ENCODE measurements at places on chromosomes 13 and 19.

- DNase-seq, result no peak
Measured at GRCh38 chr19:16330368-16330801, 5.8 kb downstream of the KLF2 start.

GRCh38 chr13:106595625-106596024, 27.7 kb upstream of the ARGLU1 start:
- no peak for DNase-seq

DNA sequence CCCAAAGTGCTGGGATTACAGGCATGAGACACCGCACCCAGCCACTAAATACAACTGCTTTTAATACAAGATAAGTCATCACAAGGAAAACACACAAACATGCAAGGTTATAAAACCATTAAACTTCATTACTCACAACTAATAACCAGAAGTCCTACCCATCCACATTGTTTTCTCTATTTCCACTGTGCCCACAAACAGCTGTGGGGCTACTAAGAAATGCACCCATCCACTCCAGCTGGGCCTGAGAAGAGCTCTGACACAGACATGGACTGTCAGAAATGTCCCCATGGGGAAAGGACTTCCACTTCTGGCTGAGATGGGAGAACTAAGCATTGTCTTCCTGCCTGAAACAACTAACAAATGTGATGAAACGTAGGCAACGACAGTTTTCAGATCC, 17.2 kb downstream of the SAFB2 start:
- no peak for DNase-seq

GRCh38 chr13:32001154-32001768, 30.3 kb upstream of the FRY start:
- DNase-seq, result no peak

GRCh38 chr13:44218501-44219240, 155.0 kb upstream of the SERP2 start:
- DNase-seq, result no peak

- no peak for DNase-seq
Measured at GRCh38 chr19:13073263-13073662, 29.4 kb downstream of the LYL1 start.

- no peak for DNase-seq
Measured at GRCh38 chr19:11047866-11048265, 41.4 kb upstream of the LDLR start.

GRCh38 chr19:12578641-12579040, 27.4 kb upstream of the ZNF564 start:
- DNase-seq, result no peak

GRCh38 chr13:97403893-97404750, 29.8 kb upstream of the RAP2A start:
- no peak for DNase-seq

- no peak for DNase-seq
Measured at GRCh38 chr19:19207637-19208572, 3.9 kb upstream of the NCAN start.

GRCh38 chr19:49342291-49342721, 7.1 kb downstream of the CD37 start:
- no peak for DNase-seq

GRCh38 chr13:114081761-114082681, 50.4 kb downstream of the RASA3 start:
- no peak for DNase-seq

GRCh38 chr19:18993115-18993514, 40.2 kb downstream of the SUGP2 start:
- no peak for DNase-seq

GRCh38 chr19:19276851-19277250, 3.8 kb upstream of the TM6SF2 start:
- DNase-seq, result no peak

- no peak for DNase-seq
Measured at GRCh38 chr13:77536358-77536757, 852 bp downstream of the SCEL start.

DNA sequence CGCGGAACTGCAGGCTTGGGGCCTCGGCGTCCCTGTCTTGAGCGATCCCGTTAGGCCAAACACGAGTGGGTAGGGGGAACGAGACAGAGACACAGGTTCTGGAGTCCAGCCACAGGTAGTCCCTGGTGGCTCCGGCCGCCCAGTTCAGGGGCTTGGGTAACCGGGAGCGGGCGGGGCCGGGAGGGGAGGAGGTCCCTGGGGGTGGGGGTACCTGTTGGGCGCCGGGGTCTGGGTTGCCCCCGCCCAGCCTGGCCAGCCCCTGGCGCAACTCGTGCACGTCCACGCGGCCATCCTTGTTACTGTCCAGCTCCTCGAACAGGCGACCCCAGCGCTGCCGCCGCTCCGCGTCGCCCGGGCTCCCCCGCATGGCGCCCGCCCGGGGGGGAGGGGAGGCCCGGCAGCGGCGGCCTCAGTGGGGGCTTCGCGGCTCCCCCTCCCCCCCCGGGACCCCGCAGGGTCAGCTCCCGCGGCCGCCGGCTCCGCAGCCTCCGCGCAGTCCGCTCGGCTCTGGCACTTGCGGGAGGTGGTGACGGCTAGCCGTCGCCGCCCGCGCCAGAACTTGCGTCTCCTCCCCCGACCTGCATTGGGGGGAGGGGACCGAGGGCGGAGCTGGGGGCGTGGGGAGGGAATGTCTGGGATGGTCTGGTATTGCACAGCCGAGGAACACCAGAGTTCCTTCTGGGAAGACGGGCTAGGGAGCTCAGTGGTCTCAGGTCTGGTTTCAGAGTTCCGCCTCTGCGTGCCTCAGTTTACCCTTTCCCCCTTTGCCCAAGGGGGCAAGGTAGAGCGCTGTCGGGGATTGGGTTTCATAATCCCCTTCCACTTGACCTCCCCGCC, at the start of gene SLC25A23:
Gene SLC25A23 (minus strand): TSS at position 531 of the 837 bp plus-strand sequence. CDS start 164 bp downstream, at position 367.
- DNase-seq, result no peak

GRCh38 chr13:98452851-98453843, 123.8 kb downstream of the STK24 start:
- DNase-seq, result peak; percentile 42

- no peak for DNase-seq
Measured at GRCh38 chr13:43374621-43375020, 351.2 kb downstream of the DNAJC15 start.

DNA sequence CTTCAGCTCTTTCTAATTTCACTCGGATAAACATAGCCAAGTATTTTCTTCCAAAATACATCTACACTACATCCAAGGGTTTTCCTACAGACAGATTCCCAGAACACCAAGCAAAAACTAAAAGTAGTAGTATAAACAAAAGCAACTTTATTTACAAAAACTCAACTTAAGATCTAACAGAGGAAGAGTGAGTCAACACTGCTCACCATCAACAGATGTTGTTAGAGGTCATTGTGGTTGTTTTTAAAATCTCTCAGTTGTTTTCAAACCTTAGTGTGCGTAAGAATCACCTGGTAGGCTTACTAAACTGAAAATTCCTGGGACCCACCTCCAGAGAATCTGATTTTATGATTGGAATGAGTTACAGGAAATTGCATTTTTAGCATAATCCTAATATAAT, 631.7 kb upstream of the SGCG start:
- no peak for DNase-seq

- DNase-seq, result no peak
Measured at GRCh38 chr13:105972306-105972721, 563.1 kb downstream of the EFNB2 start.

DNA sequence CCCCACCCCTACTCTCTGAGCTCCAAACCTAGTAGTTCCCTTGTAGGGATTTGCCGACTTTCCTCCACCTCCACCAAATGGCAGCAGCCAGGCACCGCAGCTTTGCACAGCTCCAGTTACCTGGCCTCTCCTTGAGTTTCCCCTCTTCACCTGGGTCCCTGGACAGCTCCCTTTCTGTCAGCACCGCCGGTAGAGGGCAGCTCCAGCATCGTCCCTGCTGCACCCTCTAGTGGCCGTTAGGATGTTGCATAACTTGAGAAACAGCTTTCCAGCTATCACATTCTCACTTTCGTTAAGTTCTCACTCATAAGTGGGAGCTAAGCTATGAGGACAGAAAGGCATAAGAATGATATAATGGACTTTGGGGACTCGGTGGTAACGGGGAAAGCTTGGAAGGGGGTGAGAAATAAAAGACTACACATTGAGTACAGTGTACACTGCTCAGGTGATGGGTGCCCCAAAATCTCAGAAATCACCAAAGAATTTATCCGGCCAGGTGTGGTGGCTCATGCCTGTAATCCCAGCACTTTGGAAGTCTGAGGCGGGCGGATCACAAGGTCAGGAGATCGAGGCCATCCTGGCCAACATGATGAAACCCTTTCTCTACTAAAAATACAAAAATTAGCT, 60.4 kb upstream of the OLFM4 start:
- DNase-seq, result no peak

DNA sequence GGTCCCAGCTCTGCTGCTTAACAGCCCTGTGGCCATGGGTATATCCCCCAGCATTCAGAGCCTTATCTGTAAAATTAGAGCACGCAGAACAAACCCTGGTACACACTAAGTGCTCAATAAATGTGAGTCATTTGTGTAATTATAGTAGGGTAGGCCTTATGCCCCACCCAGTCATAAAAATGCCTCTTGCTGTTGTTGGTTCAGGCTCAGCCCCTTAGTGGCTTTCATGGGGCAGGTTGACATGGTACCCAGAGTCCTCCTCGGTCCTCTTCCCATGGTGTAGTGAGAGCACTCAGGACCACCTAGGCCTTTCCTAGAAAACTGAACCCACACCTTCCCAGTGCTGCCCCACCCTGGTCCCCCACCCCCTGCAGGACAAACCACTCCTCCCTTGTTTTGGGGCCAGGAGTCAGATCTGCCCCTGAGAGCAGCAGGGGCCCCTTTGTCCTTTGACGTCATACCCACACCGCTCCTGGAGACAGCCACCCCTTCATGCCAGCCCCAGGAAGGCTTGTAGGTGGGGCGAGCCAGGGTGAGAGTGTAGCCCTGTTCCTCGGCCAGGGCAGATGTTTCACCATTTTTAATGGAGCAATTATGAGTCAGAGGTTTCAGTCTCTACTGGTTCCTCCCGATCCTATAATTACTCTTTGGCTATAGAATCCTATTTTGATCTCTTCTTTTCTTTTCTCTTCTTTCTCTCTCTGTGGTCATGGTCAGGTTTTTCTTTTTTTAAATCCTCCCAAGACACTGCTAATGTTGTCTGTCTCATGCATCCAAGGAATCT, 36.8 kb downstream of the ACTN4 start:
- no peak for DNase-seq

- DNase-seq, result no peak
Measured at GRCh38 chr13:30829145-30829832, 76.8 kb upstream of the MEDAG start.

DNA sequence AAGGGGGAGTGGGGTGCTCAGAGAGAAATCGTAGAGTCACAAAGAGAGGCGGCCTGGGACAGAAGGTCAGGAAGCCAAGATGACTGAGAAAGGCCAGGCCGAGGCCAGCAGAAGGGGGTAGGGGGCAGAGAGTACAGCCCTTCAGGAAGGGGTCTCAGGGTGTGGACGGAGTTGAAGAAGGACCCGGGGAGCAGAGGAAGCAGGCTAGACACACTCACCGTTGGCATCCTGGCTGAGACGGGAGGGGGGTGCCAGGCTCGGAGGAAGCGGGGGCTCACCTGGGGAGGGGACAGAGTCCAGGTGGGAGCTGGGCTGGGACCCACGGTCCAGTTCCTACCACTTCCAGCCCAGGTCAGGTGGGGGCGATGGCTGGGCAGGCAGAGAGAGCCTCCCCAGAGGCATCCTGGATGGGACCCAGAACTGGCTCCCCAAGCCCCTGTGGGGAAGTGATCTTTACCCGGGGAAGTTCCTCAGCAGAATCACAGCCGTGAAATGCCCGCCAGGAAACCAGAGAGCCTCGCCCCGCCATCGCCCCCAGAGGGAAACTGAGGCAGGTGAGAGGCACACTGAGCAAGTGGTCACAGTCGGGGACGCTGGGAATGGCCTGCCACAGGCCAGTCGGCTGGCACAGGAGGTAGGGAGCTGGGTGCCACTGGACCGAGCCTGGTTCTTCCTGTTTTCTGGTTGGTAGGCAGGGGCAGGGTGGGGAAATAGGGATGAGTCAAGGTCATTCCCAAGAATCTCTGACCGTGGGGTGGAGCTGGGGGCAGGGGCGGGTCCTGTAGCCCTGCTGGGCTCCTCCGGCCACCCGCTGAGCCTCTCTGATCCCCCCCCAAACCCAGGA, 1.4 kb downstream of the MATK start:
- no peak for DNase-seq

- no peak for DNase-seq
Measured at GRCh38 chr19:6065685-6066374, 44.5 kb downstream of the RFX2 start.

GRCh38 chr13:100751826-100752225, 77.2 kb upstream of the TMTC4 start:
- no peak for DNase-seq

- DNase-seq, result no peak
Measured at GRCh38 chr19:8500158-8500557, 2.3 kb downstream of the PRAM1 start.

DNA sequence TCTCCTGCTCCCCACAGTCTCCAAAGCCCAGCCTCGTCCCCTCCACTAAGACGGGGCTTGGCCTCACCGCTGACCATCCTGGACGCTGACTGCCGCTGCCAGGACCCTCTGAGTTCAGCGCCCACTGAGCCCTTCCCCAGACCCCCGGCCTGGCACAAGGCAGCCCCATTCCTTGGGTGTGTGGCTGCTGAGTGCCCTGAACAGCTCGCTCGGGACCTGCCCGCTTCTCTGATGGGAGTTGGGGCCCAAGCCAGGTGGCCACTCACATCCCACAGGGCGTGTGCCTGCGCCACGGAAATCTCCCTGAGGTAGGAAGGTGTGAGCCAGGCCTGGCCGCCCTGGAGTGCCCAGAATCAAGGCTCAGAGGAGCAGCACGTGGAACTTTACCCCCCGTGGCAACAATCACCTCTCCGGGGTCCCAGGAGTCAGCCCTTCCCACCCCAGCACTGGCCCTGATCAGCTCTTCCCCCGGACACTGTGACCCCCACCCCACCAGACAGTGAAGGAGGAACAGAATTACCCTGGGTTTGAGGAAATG, 20.8 kb downstream of the C13orf46 start:
- DNase-seq, result no peak

- no peak for DNase-seq
Measured at GRCh38 chr13:100828226-100828625, 153.6 kb upstream of the TMTC4 start.

DNA sequence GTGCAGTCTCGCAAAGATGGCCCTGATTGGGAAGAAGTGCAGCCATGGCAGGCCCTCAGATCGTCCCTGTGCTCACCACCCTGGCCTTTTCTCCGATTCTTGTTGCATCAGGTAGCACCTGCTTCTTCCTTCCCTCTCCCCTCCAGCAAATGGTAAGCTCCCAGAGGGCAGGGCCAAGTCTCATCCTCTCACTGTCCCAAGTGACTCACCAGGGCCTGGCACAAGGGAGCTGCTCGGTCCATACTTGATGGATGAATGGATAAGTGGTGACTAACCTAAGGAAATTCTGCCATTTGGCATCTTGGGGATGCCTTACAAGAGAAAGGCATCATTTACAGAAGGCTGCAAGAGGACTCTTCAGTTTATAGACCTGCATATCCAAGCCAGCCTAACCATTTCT, 84.9 kb downstream of the ZIC5 start:
- no peak for DNase-seq

GRCh38 chr13:38415233-38415632, 65.6 kb downstream of the UFM1 start:
- DNase-seq, result no peak

DNA sequence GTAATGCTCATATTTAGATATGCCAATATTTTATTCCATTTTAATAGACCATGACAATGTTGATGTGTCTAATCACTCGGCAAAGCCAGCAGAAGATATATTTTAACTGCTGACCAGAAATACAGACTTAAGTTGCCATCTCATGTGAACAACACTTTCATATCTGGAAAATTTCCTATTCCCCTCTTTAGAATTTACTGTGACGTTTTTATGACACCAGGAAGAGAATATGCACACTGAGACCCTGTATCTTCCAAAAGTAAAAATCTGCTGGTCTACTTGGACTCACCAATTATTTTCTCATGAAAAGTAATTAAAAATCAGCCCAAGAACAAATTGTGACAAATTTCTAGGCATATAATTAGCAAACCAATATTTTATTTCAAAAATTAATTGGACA, 2.1 kb downstream of the PROSER1 start:
- no peak for DNase-seq
